ENCODE measurements at places on chromosomes 13 and 19. TPM values are rescaled to one million over a fixed set of nuclear protein-coding genes. Genes with fewer than 3 reads are reported as not detected.

The ERICH6B gene
- total RNA-seq = not detected

The HRC gene
- total RNA-seq = 0.31 TPM

The SLITRK6 gene
- 0.94 TPM for total RNA-seq

The FBXO17 gene
- total RNA-seq = 9.1 TPM

The SPATA13 gene
- 31.0 TPM for total RNA-seq

The OR1I1 gene
- not detected for total RNA-seq

The OR10H1 gene
- not detected for total RNA-seq

The RHPN2 gene
- total RNA-seq = 2.5 TPM

The CAPN12 gene
- not detected for total RNA-seq

The ZNF888 gene
- 5.0 TPM for total RNA-seq

The ZNF540 gene
- 24.7 TPM for total RNA-seq

The KLK2 gene
- total RNA-seq = not detected

The ZNF442 gene
- 6.6 TPM for total RNA-seq

The SYT3 gene
- total RNA-seq = 24.7 TPM

The ZNF443 gene
- 25.0 TPM for total RNA-seq

The TNFRSF19 gene
- total RNA-seq = 15.7 TPM

The PSPN gene
- 3.1 TPM for total RNA-seq

The POSTN gene
- total RNA-seq = 1.3 TPM

The KLK10 gene
- not detected for total RNA-seq

The IFNL3 gene
- total RNA-seq = not detected

The EFNA2 gene
- 7.5 TPM for total RNA-seq

The CYP4F2 gene
- not detected for total RNA-seq

The IRF2BP1 gene
- total RNA-seq = 28.8 TPM

The UBE2L5 gene
- total RNA-seq = 0.63 TPM

The CXCL17 gene
- not detected for total RNA-seq

The TICAM1 gene
- 0.63 TPM for total RNA-seq

The RELB gene
- total RNA-seq = 0.63 TPM

The CRLF1 gene
- total RNA-seq = 2.8 TPM

The TBXA2R gene
- total RNA-seq = 0.63 TPM

The USP12 gene
- 55.7 TPM for total RNA-seq

The GNG7 gene
- 5.6 TPM for total RNA-seq

The NCCRP1 gene
- not detected for total RNA-seq

The CYP2A6 gene
- total RNA-seq = not detected

Data from parietal lobe (tissue), 2 donors.